Mammary epithelial cell (primary cell): ENCODE measurements at places on chromosomes 12 and 14.
A peak's percentile ranks its signal among the peaks of the same experiment; 100 is the strongest.

DNA sequence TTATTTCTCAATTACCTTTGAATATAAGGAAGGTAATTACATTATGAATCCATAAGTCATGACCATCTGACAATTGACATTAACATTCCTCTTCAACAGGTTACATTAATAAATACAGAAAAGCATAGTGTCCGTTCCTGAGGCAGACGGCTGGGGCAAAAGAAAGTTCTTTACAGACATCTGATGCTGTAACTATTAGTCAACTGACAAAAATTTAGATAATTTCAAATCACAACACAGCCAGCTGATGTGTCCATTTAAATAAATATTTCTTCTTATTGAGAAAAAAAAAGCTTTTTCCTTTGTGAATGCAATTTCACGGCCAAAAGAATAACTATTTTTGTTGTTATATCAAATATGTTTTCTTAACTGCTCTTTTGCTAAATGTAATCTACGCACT, 9.2 kb upstream of the PYROXD1 start:
- no peak for DNase-seq

DNA sequence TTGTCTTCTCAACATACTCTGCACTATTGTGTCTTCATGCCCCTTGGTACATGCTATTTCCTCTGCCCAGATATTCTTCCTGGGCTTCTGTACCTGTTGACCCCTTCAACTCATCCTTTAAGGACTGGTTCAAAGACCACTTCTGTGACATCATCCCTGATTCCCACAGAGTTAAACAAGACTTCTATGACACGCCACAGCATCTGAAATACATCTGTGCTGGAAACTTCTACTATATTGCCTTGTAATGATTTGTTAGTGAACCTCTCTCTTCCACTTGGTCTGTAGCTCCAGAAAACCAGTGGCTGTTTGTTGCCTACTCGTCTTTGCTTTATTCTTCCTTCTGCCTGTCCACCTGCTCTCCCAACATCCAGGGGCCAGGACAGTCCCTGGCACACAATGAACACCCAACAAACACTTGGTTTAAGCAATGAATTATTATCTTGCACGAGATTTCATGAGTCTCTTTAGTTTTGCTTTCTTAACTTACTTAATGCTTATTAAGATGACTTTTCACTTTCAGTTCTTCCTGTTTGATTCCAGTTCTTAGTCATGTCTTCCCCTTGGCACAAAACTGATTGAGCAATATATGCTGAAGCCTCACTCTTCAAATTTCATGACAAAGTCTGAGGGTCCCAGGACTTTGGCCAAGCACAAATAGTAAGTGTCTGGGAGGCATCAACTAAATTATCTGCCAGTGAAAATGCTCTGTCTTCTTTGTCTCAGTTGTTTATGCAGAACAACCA, 485.9 kb downstream of the APAF1 start:
- no peak for DNase-seq

DNA sequence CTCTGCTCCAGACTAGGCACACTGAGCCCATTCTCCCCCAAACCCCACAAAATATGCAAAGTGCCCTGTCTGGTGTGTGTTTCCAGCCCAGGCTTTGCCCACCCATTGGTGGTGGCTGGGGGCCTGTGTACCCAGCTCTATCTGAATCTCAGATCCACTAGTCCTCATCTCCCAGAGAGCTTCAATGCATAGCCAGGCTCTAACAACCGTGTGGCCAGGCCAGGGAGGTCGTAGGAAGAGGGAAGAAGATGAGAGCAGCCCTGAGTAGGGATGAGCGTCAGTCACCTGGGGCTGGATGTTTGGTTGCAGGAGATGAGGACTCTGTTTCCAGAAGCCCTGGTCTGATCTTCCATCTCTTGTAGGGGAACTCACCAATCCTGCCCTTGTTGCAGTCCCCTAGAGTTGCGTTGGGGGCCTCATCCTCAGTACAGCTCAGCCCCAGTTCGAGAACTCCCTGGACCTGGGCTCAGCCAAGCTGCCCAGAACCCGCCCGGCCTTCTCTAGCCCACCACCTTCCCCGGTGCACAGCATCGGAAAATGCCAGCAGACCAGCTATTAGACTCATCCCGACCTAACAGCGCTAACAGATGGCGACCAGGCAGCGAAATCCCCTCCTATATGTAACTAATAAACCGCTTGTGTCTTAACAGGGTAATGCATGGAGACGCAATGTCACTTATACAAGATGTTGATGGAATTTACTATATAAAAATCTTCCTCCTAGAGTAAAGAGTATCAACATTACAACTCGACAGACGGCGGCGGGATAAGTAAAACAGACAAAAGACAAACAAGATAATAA, 3.2 kb upstream of the LHX5 start:
- no peak for DNase-seq

- no peak for DNase-seq
Measured at GRCh38 chr12:107718606-107719005, 33.0 kb downstream of the PWP1 start.

DNA sequence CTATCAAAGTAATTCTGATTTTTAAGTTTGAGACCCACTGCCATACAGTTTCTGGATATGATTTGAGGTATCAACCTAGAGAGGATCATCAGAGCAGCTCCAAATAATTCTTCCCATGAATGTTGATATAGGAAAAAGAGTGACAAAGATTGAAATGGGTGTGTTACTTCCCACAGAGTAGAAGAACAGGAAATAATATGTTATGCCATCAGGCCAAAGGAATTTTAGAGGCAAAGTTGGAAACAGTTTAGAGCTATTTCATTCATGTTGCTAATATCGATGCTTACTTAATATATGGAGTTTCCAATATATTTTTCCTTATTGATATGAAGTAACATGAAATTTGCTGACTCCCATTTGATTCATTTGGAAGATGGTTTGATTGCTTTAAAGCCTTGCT, 8.9 kb upstream of the MSRB3 start:
- DNase-seq = no peak

DNA sequence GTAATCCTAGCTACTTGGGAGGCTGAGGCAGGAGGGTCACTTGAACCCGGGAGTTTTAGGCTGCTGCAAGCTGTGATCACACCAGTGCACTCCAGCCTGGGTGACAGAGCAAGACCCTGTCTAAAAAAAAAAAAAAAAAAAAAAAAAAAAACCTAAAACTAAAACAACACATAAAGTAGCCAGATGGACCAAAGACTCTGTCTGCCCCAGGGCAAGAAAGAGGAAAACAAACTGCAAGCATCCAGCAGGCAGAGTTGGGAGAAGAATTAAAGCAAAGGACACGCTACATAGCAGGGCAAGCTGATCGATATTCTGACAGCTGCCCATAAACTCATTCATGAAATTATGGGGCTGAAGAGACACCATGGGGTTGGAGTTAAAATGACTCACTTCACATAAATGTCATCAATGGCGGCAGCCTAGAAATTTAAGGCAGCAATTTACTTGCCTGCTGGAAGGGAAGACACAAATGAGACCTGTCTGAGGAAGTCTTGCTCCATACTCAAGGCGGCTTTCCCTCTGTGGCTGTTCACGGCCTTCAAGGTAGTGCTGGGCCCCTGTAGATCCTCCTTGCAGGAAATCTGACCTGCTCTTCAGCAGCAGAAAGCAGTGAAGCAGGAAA, 259.1 kb upstream of the FKBP4 start:
- no peak for DNase-seq

- peak; percentile 56 for DNase-seq
Measured at GRCh38 chr14:100076133-100076532, 10.9 kb downstream of the EVL start.

GRCh38 chr14:51512316-51512715, 139.4 kb upstream of the FRMD6 start:
- DNase-seq = no peak
